ENCODE measurements at places on chromosomes 12 and 14. TPM values are rescaled to one million over a fixed set of nuclear protein-coding genes. Genes with fewer than 3 reads are reported as not detected.
A peak's percentile ranks its signal among the peaks of the same experiment; 100 is the strongest.

GRCh38 chr14:71711619-71712018 lies 220.6 kb upstream of the RGS6 start:
- no peak for DNase-seq

- DNase-seq: peak; percentile 53
Measured at GRCh38 chr14:65281991-65282895, 130.3 kb upstream of the FUT8 start.

The AJUBA gene
- 0.97 TPM for total RNA-seq

The ACSM4 gene
- not detected for total RNA-seq

GRCh38 chr12:104420868-104421267 lies 35.9 kb upstream of the CHST11 start:
- no peak for DNase-seq

- no peak for DNase-seq
Measured at GRCh38 chr14:39006721-39007410, 96.2 kb downstream of the SEC23A start.

GRCh38 chr14:88048351-88048750 lies 43.4 kb downstream of the GPR65 start:
- no peak for DNase-seq
